ENCODE measurements at places on chromosomes 2 and 18.

- no peak for DNase-seq
Measured at GRCh38 chr2:181466661-181467576, 9.7 kb downstream of the ITGA4 start.

DNA sequence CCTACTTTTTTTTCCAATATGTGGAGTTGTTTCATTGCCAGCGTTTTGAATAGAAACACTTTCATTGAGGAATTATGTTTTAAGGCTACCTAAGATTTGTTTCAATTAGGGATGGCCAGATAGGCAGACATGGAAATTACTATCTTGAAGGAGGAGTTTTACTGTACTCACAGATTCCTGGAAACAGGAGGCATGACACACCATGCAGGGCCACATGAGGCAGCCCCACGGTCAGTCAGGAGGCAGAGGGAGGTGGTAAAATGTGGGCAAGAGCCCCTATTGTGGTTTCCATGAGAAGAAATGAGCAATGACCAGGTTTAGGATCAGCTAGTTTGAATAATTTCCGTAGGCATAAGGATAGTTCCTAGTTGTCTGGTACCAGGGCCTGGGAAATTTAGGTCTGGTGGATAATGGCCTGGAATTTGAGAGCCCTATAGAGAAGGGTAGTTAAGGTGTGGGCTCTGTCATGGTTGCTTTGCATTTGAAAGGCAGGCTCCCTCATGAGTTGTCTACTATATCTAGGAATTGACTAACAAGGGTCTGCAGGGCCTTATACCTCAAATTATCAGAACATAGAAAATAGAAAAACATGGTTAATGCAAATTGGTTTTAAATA, 360.0 kb upstream of the KCNJ3 start:
- no peak for DNase-seq

- DNase-seq: no peak
Measured at GRCh38 chr2:62319070-62319469, 123.2 kb downstream of the B3GNT2 start.

DNA sequence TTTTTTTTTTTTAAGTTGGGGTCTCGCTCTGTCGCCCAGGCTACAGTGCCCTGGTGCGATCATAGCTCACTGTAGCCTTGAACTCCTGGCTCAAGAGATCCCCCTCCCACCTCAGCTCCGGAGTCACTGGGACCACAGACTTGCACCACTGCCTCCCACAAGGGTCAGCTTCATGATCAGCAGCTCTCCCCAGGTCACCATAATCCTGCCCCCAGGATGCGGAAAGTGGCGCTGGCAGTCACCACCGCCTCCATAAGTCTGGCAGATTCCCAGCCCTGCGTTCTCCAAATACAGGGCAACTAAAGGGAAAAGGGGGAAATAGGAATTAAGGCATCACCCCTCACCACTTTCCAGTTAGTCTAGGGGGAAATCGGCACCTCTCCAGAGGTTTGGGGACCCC, 5.2 kb upstream of the ARID5A start:
- no peak for DNase-seq

DNA sequence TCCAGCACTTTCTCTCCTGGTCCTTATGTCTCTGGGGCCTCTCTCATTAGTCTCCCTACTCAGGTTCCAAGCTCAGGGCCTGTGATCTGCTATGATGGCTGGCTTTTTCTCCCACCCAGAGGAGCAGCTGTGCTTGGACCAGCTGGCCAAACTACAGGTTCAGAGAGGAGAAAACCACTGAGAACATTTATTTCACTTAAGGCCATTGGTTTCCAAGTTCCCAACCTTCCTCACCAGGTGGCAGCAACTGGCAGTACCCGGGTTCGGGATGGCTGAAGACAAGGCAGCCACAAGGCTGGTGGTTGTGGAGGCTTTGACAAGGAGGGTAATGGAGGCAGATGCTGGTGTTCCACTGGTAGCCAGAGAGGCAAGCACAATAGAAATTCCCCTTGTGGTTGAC, 29.9 kb upstream of the SELENOI start:
- DNase-seq: no peak

GRCh38 chr2:181785691-181786344, 105.5 kb upstream of the NEUROD1 start:
- no peak for DNase-seq

- no peak for DNase-seq
Measured at GRCh38 chr18:58858591-58859468, 5.8 kb upstream of the ZNF532 start.

GRCh38 chr18:63979409-63979920, 9.6 kb downstream of the SERPINB8 start:
- no peak for DNase-seq

GRCh38 chr2:153195342-153195741, 283.2 kb downstream of the RPRM start:
- DNase-seq: no peak

- no peak for DNase-seq
Measured at GRCh38 chr2:67873916-67874315, 188.9 kb downstream of the C1D start.

GRCh38 chr2:127216095-127216494, 4.0 kb downstream of the CYP27C1 start:
- DNase-seq: no peak

- no peak for DNase-seq
Measured at GRCh38 chr2:65019675-65020195, 30.5 kb downstream of the SLC1A4 start.

DNA sequence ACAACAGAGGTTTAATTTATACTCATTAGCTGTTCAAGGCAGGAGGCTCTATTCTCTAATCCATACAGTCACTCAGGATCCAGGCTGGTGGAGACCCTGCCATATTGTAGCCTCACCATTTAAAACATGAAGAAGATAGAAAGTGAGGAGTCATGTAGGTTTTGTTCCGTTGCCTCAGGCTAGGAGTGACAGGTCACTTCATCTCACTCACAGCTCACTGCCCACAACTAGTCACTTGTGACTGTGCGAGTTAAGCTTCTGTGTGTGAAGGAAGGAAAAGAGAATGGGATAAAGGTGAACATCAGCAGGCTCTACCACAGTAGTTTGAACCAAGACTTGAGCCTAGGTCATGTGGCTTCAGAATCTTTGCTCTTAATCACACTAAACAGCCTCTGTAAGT, 9.0 kb upstream of the IGFBP2 start:
- DNase-seq: no peak

DNA sequence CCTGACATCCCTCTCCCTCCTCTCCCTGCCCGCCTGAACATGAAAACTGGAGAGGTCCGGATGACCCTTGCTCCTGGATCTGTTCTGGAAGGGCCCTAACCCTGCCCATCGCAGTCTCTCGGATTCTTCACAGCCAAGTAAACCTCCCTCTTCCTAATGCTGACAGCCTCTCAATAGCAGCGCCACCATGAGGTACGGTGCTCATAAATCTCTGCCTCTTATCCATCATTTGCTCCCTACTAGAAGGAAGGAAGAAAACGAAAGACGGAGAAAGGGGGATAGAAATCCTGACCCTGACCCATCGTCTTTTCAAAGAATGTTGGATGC, 257.9 kb downstream of the BCL11A start:
- no peak for DNase-seq
